ENCODE measurements at places on chromosomes 4 and X.

- no peak for DNase-seq
Measured at GRCh38 chr4:124757126-124757525, 44.6 kb upstream of the ANKRD50 start.

DNA sequence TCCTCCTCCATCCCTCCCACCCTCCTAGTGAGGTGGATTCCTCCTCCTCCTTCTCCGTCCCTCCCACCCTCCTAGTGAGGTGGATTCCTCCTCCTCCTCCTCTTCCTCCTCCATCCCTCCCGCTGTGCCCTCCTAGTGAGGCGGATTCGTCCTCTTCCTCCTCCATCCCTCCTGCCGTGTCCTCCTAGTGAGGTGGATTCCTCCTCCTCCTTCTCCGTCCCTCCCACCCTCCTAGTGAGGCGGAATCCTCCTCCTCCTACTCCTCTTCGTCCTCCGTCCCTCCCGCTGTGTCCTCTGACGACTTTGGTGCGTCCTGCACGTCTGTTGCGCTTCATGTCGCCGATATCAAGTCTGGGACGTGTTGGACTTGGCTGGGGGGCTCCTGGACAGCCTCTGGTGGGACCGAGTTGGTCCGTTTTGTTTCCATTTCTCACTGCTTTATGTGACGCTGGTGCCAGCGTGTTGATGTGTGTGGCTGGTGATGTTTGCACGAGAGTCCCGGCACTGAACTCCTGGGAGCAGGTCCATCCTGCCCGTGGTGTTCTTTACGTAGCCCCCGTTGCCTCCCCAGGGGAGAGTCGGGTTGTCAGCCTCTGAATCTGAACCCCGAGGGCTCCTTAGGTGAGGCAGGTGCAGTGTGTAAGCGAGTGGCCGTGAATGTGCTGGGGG, 5.4 kb downstream of the AKAP17A start:
- no peak for DNase-seq

GRCh38 chrX:28802625-28803024, 215.4 kb downstream of the IL1RAPL1 start:
- no peak for DNase-seq

DNA sequence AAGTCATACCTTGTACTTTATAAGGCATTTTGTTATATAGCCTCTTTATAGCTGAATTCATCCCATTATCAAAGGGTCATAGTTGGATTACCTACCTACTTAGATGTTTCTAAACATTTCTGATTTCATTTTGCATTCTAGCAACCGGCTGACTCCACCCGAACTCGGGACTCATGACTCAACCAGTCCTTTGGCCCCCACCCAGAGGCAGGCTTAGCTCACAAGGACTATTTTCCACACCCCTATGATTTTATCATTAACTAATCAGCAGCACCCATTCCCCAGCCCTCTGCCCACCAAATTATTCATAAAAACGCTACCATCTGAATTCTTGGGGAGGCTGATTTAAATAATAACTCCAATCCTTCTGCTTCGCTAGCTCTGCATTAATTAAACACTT, 79.9 kb upstream of the EGFL6 start:
- DNase-seq = no peak

- no peak for DNase-seq
Measured at GRCh38 chr4:86223472-86223871, 136.4 kb downstream of the MAPK10 start.

GRCh38 chr4:39596971-39597370, 41.7 kb downstream of the SMIM14 start:
- no peak for DNase-seq

GRCh38 chr4:145531223-145531622, 49.6 kb downstream of the SMAD1 start:
- no peak for DNase-seq

- DNase-seq = no peak
Measured at GRCh38 chr4:67106861-67107460, 438.3 kb downstream of the CENPC start.

DNA sequence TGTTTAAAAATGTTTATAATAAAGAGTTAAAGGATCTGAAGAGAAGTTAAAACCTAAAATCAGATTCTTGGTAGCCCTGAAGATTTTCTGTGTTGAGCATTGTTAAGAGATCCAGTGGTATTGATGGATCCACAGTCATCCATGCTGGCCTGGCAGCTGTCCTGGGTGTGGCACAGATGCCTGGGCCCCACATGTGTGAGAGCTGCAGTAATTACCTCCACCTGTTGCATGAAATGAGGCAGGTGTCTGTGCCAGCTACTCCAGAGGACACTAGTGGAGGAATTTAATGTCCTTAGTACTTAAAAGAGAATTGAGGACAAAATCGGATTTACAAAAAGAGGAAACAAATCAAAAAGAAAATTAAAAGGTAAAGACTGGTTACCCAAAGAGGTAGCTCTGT, 44.0 kb downstream of the MGST2 start:
- no peak for DNase-seq

DNA sequence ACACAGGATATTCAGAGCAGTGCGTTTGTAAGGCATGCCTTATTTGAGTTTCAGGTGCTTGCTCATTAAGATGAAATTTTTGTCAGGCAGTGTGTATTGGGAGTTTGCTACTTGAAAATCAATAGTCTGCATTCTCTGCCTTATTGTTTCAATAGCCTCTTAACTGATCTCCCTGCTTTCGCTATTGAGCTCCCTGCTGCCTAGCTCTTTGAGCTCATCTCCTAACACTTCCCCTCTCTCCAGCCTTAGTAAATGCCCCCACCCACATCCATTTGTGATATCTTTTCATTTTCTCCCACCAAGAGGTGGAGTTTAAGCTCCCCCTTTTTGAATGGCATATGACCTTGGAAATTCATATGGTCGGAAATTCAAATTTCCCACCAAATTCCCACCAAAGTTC, 256.6 kb downstream of the IL1RAPL1 start:
- no peak for DNase-seq

GRCh38 chr4:138643827-138644226, 371.8 kb upstream of the NOCT start:
- no peak for DNase-seq

All from cerebellar nuclear complex (tissue), 1 donor.